Endothelial cell (in vitro differentiated cells): ENCODE measurements at places on chromosomes 16 and 17.

GRCh38 chr16:50530277-50531236 lies 17.6 kb upstream of the NKD1 start:
- H3K4me1 ChIP-seq: no peaks in the 10 kb centered on the region
- H3K4me3 ChIP-seq: no peak overlapping the region
- peak overlapping the region; percentile 50 for H3K27ac ChIP-seq
- peaks cover 2% of the 10 kb centered on the region for H3K36me3 ChIP-seq
- peaks cover 5% of the 10 kb centered on the region for H3K27me3 ChIP-seq

DNA sequence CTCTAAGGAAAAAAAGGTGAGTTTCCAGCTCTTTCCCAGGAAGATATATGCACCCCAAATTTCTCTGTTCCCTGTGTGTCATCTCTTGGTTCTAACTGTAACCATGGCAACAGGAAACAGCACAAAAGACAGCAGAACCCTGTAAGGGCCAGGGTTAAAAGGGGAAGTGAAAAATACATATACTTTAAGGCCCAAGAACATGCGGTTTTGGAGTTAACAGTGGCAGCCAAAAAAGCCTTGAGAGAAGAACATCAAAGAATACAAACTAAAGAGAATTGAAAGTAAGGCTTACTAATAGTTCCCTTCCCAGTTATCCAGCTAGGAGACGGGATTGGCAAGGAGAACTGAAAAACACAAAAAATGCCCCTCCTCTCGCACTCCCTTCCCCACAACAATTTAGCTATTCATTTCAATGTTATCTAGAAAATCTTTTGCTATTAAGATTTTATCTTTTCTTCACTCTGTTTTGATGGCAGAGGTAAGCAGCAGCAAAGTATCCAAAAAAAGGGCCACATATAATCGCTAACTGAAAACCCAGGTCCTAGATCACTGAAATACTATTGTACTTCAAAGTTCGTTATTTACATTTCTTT lies 1.5 kb downstream of the SPOP start:
- peaks cover 4% of the 10 kb centered on the region for H3K36me3 ChIP-seq
- peak overlapping the region; percentile 94 for H3K4me3 ChIP-seq
- H3K4me1 ChIP-seq: peaks cover 30% of the 10 kb centered on the region
- peak overlapping the region; percentile 93 for H3K27ac ChIP-seq

DNA sequence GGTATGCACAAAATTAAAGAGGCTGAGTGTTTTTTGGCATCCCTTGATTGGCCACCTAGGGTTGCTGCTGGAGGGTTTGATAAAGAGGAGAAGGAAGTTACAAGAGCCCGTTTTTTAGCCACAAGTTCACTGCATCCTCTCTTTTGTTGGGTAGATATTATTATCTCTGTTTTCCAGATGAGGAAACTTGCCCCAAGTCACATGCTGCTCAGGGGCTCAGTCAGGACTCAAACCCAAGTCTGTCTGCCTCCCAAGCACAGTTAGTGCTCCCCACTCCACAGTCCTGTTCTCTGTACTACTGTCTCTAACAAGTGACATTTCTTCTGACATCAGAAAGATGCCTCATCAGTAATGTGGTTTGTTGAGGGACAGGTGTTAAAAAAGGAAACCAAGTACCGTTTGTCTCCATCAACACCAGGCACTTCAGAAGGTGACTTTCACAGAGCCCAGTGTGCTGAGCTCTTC lies 1.4 kb downstream of the NT5M start:
- H3K27ac ChIP-seq: no peak overlapping the region
- H3K36me3 ChIP-seq: no peaks in the 10 kb centered on the region
- peak overlapping the region; percentile 75 for H3K4me3 ChIP-seq
- no peak for DNase-seq

DNA sequence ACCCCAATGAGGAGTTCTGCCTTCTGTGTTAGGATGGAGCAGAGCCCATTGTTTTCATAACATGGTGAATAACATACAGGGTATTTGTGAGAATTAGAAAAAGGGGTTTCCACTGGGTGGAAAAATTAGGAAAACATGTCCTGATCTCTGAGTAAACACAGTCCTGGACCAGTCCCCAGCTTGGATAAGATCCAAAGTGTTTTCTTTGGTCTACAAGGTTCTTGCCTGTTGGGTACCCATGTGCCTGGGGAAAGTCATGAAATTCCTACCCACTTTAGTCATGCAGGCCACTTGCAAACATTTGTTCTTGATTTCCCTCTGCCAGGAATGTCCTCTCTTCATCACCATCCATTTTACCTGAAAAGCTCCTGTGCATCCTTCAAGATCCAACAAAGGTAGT lies 164.8 kb upstream of the DYNLRB2 start:
- H3K27me3 ChIP-seq: peaks cover 1% of the 10 kb centered on the region
- no peaks in the 10 kb centered on the region for H3K4me1 ChIP-seq
- no peak for DNase-seq
- H3K27ac ChIP-seq: no peak overlapping the region
- H3K4me3 ChIP-seq: no peak overlapping the region

DNA sequence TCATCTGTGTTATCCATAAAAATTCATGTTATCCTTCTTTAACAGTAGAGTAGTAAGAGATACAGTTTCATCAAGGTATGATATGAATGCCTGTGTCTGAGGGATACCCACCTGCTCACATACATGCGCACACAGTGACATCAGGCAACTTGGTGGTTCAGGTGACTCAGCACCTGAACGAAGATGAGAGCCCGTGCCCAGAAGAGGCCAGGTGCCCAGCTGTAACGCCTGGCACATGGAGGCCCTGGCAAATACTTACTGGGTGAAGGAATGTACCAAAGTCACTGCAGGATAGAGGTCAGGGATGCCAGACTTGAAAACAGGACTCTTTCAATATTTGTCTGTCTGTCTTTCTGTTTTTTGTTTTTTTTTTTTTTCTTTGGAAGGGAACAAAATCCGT lies 72.6 kb upstream of the LGALS9 start:
- no peak overlapping the region for H3K27ac ChIP-seq
- H3K4me3 ChIP-seq: peak overlapping the region; percentile 13
- H3K27me3 ChIP-seq: peaks cover 14% of the 10 kb centered on the region
- peaks cover 19% of the 10 kb centered on the region for H3K4me1 ChIP-seq
- DNase-seq: no peak
- peaks cover 36% of the 10 kb centered on the region for H3K36me3 ChIP-seq

DNA sequence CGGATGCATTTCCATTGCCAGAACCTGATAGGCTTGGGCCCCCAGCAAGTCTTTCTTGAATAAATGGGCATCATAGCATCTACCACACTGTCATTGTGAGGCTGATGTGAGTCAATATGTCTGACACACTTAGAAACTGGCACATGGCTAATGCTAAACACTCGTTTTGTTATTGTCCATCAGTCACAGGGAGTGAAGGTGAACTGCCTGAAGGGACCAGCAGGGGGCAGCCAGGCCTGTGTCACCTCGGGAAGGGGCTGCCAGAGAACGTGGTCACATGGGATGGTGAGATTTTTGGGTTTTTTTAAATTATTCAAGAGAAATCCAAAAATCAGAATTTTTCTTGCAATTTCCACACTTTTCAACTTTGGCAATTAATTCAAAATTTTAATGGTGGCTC lies 831 bp upstream of the RCVRN start:
- peak; percentile 63 for DNase-seq
- no peak overlapping the region for H3K27ac ChIP-seq
- peaks cover 3% of the 10 kb centered on the region for H3K27me3 ChIP-seq
- H3K4me3 ChIP-seq: no peak overlapping the region
- H3K4me1 ChIP-seq: peaks cover 4% of the 10 kb centered on the region
- no peaks in the 10 kb centered on the region for H3K36me3 ChIP-seq

GRCh38 chr17:416293-417206 lies 63.9 kb upstream of the RPH3AL start:
- peaks cover 10% of the 10 kb centered on the region for H3K27me3 ChIP-seq
- H3K36me3 ChIP-seq: peaks cover 9% of the 10 kb centered on the region
- no peak overlapping the region for H3K4me3 ChIP-seq
- H3K27ac ChIP-seq: no peak overlapping the region
- DNase-seq: no peak

DNA sequence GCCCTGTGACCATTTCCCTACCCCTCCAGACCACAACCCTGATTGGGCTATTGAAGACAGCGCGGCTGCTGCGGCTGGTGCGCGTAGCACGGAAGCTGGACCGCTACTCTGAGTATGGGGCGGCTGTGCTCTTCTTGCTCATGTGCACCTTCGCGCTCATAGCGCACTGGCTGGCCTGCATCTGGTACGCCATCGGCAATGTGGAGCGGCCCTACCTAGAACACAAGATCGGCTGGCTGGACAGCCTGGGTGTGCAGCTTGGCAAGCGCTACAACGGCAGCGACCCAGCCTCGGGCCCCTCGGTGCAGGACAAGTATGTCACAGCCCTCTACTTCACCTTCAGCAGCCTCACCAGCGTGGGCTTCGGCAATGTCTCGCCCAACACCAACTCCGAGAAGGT lies 12.5 kb downstream of the KCNH6 start:
- H3K4me1 ChIP-seq: peaks cover 3% of the 10 kb centered on the region
- H3K4me3 ChIP-seq: peak overlapping the region; percentile 5
- H3K27me3 ChIP-seq: peaks cover 20% of the 10 kb centered on the region
- peaks cover 11% of the 10 kb centered on the region for H3K36me3 ChIP-seq

DNA sequence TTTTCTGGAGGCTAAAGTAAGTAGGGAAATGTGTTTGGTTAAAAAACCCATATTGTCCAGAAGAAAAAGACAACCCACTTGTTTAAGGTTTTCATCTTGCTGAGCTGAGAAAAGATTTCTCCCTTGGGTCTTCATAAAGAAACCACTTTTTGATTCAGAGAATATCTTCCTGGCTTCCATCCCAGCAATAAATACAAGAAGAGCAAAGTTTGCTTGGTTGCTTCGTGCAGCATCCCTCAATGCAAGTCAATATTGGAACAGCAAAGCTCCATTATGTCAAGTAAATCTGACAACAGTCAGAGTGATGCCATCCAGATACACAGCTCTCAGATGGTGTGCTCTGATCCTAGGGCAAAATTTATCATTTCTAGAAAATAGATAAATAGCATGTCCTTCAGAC lies 118.9 kb upstream of the PIRT start:
- DNase-seq: no peak
- no peaks in the 10 kb centered on the region for H3K4me1 ChIP-seq
- H3K4me3 ChIP-seq: no peak overlapping the region
- peaks cover under 1% of the 10 kb centered on the region for H3K27me3 ChIP-seq
- no peak overlapping the region for H3K27ac ChIP-seq
- no peaks in the 10 kb centered on the region for H3K36me3 ChIP-seq

- H3K4me1 ChIP-seq: peaks cover 2% of the 10 kb centered on the region
- DNase-seq: no peak
- no peaks in the 10 kb centered on the region for H3K36me3 ChIP-seq
- no peak overlapping the region for H3K4me3 ChIP-seq
- H3K27me3 ChIP-seq: peaks cover 7% of the 10 kb centered on the region
Measured at GRCh38 chr17:77604973-77605313, 353.6 kb upstream of the TNRC6C start.

DNA sequence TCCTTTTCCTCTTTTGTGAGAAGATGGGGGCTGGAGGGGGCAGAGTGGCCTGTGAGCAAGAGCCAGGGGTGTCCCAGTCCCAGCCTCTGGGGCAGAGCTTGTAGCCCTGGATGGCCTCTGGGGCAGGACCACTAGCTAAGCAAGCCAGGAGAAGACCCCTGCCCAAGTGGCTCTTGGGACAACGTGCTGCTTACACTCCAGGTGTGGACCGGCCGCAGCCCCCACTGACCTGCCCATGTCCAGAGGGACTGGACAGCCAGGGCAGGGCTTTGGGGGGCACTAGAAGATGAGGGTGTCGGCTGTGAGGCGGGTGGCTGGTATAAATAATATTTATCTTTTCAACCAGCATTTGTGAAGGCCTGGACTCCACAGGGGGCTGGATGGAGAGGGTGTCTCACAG lies 9.2 kb upstream of the SPPL2C start:
- H3K4me1 ChIP-seq: no peaks in the 10 kb centered on the region
- no peak overlapping the region for H3K4me3 ChIP-seq
- no peaks in the 10 kb centered on the region for H3K36me3 ChIP-seq

DNA sequence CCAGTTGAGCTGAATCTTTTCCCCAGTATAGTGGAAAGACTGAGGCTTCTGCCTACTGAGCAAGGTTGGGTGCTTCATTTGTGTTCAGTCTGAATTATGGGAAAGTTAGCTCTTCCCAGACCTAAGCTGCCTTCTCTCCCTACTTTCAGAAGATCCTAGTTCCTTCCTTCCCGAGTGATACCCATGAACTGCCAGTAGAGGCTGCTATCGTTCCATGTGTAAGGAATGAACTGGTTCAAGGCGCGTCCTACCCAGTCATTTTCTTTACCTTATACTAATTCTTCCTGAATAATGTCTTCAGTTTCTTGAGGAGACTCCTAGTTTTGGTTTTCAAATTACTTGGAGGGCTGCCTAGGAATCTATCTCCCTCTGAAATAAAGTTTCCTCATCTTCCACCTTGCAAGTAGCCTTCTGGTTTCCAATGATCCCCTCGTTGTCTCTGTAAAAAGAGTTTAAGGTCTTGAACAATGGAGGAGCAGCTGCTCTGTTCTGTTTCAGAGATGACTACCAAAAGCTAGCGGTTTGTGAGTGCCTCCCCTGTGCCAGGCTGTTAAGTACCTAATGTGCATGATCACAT lies 934 bp upstream of the AOC2 start:
- peak; percentile 48 for DNase-seq
- H3K27ac ChIP-seq: no peak overlapping the region
- H3K36me3 ChIP-seq: peaks cover 42% of the 10 kb centered on the region
- H3K4me3 ChIP-seq: peak overlapping the region; percentile 21
- H3K27me3 ChIP-seq: no peaks in the 10 kb centered on the region

DNA sequence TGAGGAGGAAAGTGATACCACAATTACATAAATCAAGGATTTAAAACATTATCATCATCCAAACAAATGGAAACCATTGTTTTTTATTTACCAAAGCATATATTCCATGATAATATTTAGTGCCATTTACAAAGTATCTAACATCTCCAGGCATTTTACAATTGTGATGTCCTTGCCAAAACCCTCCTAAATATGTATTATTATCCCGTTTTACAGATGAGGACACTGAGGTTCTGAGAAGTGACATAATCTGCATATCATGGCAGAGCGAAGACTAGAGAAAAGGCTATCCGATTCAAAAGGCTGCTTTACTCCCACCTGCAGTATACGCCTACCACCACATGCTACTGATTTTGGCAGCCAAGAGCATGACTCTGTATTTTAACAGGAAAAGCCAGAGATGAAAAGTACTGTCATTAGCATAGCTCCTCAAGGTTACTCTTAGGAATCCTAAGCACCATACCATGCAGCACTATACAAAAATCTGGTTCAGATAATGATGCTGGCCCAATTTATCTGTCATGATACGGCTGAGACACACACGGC lies 301.4 kb downstream of the CA10 start:
- H3K4me3 ChIP-seq: no peak overlapping the region
- H3K27ac ChIP-seq: no peak overlapping the region
- H3K27me3 ChIP-seq: no peaks in the 10 kb centered on the region
- H3K4me1 ChIP-seq: no peaks in the 10 kb centered on the region
- no peaks in the 10 kb centered on the region for H3K36me3 ChIP-seq
- DNase-seq: no peak

- no peak for DNase-seq
- H3K27ac ChIP-seq: peak overlapping the region; percentile 93
- H3K27me3 ChIP-seq: peaks cover 2% of the 10 kb centered on the region
- H3K36me3 ChIP-seq: peaks cover 12% of the 10 kb centered on the region
- peaks cover 34% of the 10 kb centered on the region for H3K4me1 ChIP-seq
- H3K4me3 ChIP-seq: no peak overlapping the region
Measured at GRCh38 chr16:69301861-69302260, 9.3 kb upstream of the VPS4A start.
